ENCODE measurements at places on chromosomes 2 and 18.
A peak's percentile ranks its signal among the peaks of the same experiment; 100 is the strongest.

DNA sequence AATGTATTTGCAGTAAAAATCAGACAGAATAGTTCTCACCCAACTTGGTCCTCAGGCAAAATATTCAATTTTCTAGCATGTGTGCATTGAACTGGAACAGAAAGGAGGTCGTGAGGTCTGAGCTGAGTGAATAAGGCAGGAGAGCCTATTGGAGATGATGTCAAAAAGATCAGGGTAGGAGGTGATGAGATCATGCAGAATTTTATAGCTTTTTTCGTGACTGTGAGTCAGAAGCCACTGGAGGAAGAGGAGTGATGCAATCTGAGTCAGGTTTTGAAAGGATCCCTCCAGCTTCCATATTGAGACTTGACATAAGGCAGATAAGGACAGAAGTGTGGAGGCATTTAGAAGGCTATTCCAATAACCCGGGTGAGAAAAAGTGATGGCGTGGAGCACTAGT lies 299.5 kb upstream of the SOX11 start:
- DNase-seq = no peak

GRCh38 chr2:230677201-230677946 lies 35.3 kb upstream of the CAB39 start:
- no peak for DNase-seq

GRCh38 chr2:86283411-86284030 lies 53.9 kb downstream of the REEP1 start:
- no peak for DNase-seq

GRCh38 chr2:59655809-59656208 lies 897.6 kb downstream of the BCL11A start:
- DNase-seq = peak; percentile 60

GRCh38 chr2:133667085-133667484 lies 98.8 kb upstream of the NCKAP5 start:
- DNase-seq = no peak

DNA sequence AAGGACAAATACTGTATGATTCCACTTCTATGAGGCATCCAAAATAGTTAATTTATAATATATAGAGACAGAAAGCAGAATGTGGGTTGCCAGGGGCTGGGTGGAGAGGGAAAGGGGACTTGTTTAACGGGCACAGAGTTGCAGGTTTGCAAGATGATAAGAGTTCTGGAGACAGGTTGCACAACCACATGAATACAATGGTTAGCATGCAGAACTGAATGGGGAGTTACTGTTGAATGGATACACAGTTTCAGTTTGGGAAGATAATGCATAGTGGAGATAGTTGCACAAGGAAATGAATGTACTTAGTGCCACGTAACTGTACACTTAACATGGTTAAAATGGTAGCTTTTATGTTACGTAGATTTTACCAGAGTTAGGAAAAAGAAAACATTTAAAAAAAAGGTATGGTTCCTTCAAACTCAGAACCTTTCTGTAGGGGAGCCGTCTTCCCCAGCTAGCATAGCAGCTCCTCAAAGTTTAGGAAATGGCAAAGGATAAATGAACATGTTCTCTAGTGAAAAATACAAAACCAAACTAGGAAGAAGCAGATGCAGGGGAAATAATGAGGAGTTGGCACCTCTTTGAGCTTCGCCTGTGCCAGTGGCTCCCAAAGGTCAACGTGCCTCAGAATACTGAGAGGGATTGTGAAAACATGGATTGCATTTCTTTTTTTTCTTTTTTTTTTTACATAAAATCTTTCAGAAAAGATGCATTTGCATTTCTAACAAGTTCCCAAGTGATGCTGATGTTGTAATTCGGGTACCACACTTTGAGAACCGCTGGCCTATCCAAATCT lies 95.2 kb downstream of the ZCCHC2 start:
- DNase-seq = no peak

- no peak for DNase-seq
Measured at GRCh38 chr2:109560265-109560664, 53.5 kb downstream of the SEPTIN10 start.

Data from Calu3 (cell line).